CD8-positive, alpha-beta memory T cell (primary cell): ENCODE measurements at places on chromosomes 2 and 18. TPM values are rescaled to one million over a fixed set of nuclear protein-coding genes. Genes with fewer than 3 reads are reported as not detected.

Gene GALNT13
- total RNA-seq = not detected

Gene AMER3
- not detected for total RNA-seq

Gene MYO3B
- 0.33 TPM for total RNA-seq

DNA sequence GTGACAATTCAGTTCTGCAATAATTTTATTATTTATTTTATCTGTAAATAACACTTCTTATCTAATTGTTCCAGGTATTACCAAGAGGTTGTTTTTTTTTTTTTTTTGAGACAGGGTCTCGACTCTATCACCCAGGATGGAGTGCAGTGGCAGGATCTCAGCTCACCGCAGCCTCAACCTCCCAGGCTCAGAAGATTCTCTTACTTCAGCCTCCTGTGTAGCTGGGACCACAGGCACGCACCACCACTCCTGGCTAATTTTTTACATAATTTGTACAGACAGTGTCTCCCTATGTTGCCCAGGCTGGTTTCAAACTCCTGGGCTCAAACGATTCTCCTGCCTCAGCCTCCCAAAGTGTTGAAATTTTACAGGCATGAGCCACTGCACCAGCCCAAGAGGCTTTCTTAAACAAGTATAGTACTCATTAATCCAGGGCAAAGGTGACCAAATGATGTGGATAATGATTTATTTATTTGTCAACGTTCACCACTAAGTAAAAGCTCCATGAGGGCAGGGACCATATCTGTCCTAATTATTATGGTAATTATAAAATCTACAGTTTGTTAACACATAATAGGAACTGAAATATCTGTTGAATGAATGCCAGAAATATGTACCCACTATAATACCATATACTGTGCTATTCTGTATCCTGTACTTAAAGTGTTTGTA is 12.0 kb downstream of the STK17B start:
- peak; percentile 45 for DNase-seq

DNA sequence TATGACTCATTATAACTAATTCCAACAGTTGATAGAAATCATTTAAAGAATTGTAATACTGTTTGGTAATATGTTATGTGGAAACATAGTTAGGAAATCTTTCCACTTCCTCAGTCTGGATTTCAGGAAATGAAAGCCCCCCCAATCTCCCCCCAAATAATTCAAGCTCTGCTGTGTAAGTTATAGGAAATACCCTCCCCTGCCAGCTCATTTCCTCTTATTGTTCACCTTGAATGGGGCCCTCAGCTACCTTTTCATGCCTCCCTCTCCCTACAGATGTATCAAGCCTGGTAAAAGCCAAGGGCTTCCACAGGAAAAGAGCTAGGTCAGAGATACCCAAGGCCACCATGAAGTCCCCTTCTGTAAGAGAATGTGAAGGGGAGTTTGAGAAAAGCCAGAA is 155.5 kb downstream of the CNTNAP5 start:
- no peak for DNase-seq

DNA sequence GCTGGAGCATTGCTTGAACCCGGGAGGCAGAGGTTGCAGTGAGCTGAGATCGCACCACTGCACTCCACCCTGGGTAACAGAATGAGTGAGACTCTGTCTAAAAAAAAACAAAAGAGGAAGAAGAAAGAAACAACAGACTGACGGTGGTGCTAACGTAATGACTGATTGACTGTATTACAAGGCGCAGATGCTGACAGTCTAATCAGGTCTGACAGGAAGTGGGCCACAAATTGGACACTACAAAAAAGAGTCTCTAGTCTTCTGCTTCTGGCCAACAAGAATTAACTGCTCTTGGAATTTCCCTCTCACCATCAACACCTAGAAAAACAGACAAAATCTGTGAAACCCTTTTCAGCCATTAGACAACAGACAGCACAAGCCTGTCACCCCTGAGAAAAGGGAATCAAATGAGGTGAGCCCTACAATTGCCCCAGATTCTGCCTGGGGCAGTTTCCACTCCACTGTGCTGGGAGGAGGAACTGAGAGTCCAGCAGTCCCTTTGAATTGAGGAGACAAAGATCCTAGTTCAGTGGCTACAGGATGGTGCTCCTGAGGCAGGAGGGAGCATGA is 43.3 kb downstream of the SNED1 start:
- no peak for DNase-seq
